ENCODE measurements at places on chromosomes 2 and 18. TPM values are rescaled to one million over a fixed set of nuclear protein-coding genes. Genes with fewer than 3 reads are reported as not detected.

Gene INHA
- 0.53 TPM for total RNA-seq

Gene DYNAP
- not detected for total RNA-seq

Gene RAB6C
- 0.13 TPM for total RNA-seq

Gene CDK15
- 2.3 TPM for total RNA-seq

Gene UGT1A10
- not detected for total RNA-seq

Gene AFTPH
- 31.6 TPM for total RNA-seq

Gene HADHB
- total RNA-seq, result 85.6 TPM

Gene SLC4A5
- 12.6 TPM for total RNA-seq

Gene OR6B2
- total RNA-seq, result 5.1 TPM

Gene NOSTRIN
- total RNA-seq, result 36.2 TPM

Gene MATN3
- total RNA-seq, result 8.8 TPM

Gene CRYGB
- not detected for total RNA-seq

Gene G6PC2
- not detected for total RNA-seq

Gene SH3BP4
- total RNA-seq, result 26.7 TPM

Gene CTAGE1
- total RNA-seq, result not detected

Gene TXNDC2
- not detected for total RNA-seq
